ENCODE measurements at places on chromosomes 6 and 20. TPM values are rescaled to one million over a fixed set of nuclear protein-coding genes. Genes with fewer than 3 reads are reported as not detected.

The RAET1L gene
- not detected for total RNA-seq

The AVP gene
- not detected for total RNA-seq

GRCh38 chr6:105819745-105820144 lies 266.4 kb upstream of the PRDM1 start:
- H3K36me3 ChIP-seq = no peaks in the 10 kb centered on the region
- H3K4me3 ChIP-seq = no peak overlapping the region
- no peaks in the 10 kb centered on the region for H3K4me1 ChIP-seq
- no peaks in the 10 kb centered on the region for H3K27me3 ChIP-seq
- H3K27ac ChIP-seq = no peak overlapping the region

DNA sequence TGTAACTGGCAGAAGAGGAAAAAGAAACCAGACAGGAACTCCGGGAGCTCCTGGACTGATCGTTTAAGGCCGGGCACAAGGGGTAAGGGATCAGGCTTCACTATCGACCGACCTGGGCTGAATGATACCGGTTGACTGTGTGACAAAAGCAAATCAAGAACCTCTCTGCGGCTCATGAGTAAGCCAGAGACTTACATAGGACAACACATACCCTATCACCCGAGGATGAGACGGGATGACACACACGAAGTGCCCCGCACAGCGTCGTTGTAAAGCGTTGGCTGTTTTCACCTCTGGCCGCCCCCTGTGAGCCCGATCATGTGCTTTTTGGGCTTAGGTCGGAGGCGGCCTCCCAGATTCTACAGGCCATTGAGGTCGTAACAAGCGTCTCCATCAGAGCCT lies 695 bp upstream of the TGIF2 start:
- no peaks in the 10 kb centered on the region for H3K27me3 ChIP-seq
- peaks cover 34% of the 10 kb centered on the region for H3K4me1 ChIP-seq
- DNase-seq = no peak
- H3K27ac ChIP-seq = peak overlapping the region; percentile 94

DNA sequence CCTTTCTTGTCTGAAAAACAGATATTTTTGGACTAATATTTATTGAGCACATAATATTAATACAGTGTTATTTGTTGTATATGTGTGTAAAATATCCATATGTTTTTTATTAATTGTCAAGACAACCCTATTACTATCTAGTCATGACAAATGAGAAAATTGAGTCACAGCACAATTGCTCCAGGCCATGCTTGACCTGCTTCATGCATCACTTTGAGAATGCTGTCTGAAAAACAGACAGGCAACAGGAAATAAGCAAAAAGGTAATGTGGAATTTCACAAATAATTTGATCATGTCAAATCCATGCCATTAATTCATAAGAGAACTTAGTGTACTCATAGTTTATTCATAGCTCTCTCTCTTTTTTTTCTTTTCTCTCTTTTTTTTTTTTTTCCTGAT lies 246.5 kb downstream of the RIMS1 start:
- no peak overlapping the region for H3K4me3 ChIP-seq
- no peaks in the 10 kb centered on the region for H3K4me1 ChIP-seq
- no peaks in the 10 kb centered on the region for H3K36me3 ChIP-seq
- no peak overlapping the region for H3K27ac ChIP-seq
- no peak for DNase-seq

- H3K4me3 ChIP-seq = no peak overlapping the region
- no peak overlapping the region for H3K27ac ChIP-seq
- no peaks in the 10 kb centered on the region for H3K4me1 ChIP-seq
- H3K36me3 ChIP-seq = no peaks in the 10 kb centered on the region
These were observed 52.5 kb downstream of the CRYBG1 start for GRCh38 chr6:106413016-106413415.

GRCh38 chr6:87543696-87544473 lies 45.9 kb downstream of the RARS2 start:
- DNase-seq = no peak
- no peak overlapping the region for H3K27ac ChIP-seq
- no peaks in the 10 kb centered on the region for H3K27me3 ChIP-seq
- peaks cover 52% of the 10 kb centered on the region for H3K36me3 ChIP-seq
- no peak overlapping the region for H3K4me3 ChIP-seq

- no peaks in the 10 kb centered on the region for H3K36me3 ChIP-seq
- H3K4me1 ChIP-seq = peaks cover 5% of the 10 kb centered on the region
- DNase-seq = no peak
- no peaks in the 10 kb centered on the region for H3K27me3 ChIP-seq
- no peak overlapping the region for H3K4me3 ChIP-seq
- no peak overlapping the region for H3K27ac ChIP-seq
These were observed 245.8 kb downstream of the SYNE1 start for GRCh38 chr6:152391179-152391880.

GRCh38 chr6:48691420-48691819 lies 580.4 kb upstream of the PTCHD4 start:
- H3K4me1 ChIP-seq = no peaks in the 10 kb centered on the region
- no peak overlapping the region for H3K4me3 ChIP-seq
- H3K27me3 ChIP-seq = no peaks in the 10 kb centered on the region
- H3K27ac ChIP-seq = no peak overlapping the region

- H3K4me1 ChIP-seq = no peaks in the 10 kb centered on the region
- peak overlapping the region; percentile 43 for H3K27ac ChIP-seq
- no peak overlapping the region for H3K4me3 ChIP-seq
- no peaks in the 10 kb centered on the region for H3K27me3 ChIP-seq
- no peak for DNase-seq
These were observed 55.7 kb downstream of the LYRM4 start for GRCh38 chr6:5205035-5205507.

- H3K4me1 ChIP-seq = no peaks in the 10 kb centered on the region
- H3K36me3 ChIP-seq = no peaks in the 10 kb centered on the region
- no peak overlapping the region for H3K27ac ChIP-seq
These were observed 228.9 kb upstream of the DEFB112 start for GRCh38 chr6:50278663-50279062.
